ENCODE measurements at places on chromosomes 7 and 10.

DNA sequence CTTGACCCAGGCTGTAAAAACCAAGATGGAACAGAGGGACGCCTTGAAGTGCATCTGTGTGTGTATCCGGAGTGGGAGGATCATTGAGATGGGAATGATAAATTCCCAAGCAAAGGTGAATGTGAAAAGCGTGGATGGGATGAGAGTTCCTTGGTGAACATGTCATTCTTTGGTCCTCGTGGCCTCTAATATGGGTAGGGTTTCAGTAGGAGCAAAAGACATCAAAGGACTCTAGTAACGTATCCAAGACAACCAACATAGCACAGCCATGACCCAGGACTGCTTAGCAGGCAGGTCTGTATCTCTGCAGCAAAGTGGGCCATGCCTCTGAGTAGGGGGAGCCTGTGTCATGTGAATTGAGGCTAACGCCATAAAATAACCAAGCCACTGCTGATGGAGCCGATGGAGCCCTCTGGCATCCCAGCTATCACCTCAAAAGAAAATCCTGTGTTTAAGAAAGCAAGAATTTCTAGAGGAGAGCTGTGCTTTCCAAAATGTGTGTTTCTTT lies 98.6 kb downstream of the CCDC3 start:
- no peak for DNase-seq

GRCh38 chr7:34846976-34847375 lies 189.0 kb downstream of the NPSR1 start:
- no peak for DNase-seq

- DNase-seq: no peak
Measured at GRCh38 chr10:129909080-129909479, 55.0 kb downstream of the EBF3 start.

GRCh38 chr7:32942415-32943251 lies 14.6 kb upstream of the FKBP9 start:
- peak; percentile 67 for DNase-seq

DNA sequence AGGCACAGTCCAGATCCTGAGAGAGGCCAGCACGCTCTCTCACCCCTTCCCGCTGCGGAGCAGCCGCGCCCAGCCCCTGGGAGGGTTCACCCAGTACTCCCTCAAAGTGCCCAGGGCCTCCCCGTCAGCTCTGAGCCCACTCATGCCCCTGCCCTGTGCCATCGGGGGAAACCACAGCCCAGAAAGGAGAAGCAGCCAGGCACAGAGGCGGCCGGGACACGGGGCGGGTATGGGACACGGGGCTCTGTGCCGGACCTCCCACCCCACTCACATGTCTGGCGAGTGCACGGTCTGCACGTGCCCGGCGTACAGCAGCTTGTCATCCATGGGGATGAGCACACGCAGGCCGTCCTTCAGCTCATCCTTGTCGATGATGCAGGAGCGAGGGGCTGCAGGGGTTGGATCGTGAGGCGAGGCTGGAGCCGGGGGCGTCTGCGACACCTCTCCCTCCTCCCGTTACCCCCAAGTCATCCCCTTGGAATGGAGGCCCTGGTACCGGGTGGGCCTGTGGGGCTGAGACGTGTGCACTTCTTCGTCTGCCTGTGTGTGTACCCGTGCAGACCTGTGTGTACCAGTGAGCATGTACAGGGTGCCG lies 38.2 kb downstream of the SLC29A4 start:
- DNase-seq: no peak

DNA sequence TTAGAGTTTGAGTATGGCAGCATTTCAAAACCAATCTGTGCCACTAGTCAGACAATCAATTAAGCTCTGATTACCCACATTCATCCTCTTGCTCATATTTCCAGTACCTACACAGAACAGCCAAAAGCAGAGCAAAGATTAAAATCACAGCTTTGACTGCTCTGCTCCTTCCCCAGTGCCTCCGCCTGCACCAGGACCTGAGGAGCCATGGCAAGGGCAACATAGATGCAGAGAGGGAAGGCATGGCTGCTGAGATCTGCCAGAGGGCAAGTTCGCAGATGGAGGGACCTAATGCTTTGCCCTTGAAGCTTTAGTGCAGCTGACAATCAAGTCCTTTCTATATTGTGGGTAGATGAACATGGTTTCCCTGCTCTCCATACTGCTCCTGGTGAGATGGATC lies 148.1 kb downstream of the HTR7 start:
- DNase-seq: no peak

Measured in CD4-positive, alpha-beta T cell treated with Interleukin-15 for 4 hours (primary cell).